ENCODE measurements at places on chromosomes 13 and 19.

GRCh38 chr13:107580741-107581412 is 634.5 kb downstream of the LIG4 start:
- no peak for DNase-seq

- DNase-seq, result no peak
Observed at GRCh38 chr13:71491010-71491409, 376.0 kb downstream of the DACH1 start.

- DNase-seq, result no peak
Observed at GRCh38 chr13:104816726-104817125, 1718.7 kb downstream of the EFNB2 start.

- DNase-seq, result no peak
Observed at GRCh38 chr19:47371261-47371660, 22.1 kb downstream of the DHX34 start.

DNA sequence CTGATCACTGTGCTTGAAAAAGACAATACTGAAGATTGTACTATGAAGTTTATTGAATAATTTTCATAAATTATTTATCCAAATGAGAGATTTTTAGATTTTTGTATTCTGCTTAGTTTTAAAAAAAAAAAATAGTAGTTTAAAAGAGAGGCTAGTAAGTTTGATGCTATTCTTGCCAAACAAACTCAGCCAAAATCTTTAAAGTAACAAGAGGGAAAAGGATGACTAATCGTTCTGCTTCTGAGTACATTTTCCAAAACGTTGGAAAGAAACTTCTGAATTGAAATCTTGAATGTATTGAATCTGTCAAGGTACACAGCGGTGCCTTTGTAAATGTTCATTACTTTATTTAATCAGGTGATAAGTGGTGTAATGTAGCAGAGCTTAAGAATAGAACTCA is 34.4 kb downstream of the NUP58 start:
- DNase-seq, result no peak

All from T-helper 17 cell (primary cell).